ENCODE measurements at places on chromosomes 11 and 22.

DNA sequence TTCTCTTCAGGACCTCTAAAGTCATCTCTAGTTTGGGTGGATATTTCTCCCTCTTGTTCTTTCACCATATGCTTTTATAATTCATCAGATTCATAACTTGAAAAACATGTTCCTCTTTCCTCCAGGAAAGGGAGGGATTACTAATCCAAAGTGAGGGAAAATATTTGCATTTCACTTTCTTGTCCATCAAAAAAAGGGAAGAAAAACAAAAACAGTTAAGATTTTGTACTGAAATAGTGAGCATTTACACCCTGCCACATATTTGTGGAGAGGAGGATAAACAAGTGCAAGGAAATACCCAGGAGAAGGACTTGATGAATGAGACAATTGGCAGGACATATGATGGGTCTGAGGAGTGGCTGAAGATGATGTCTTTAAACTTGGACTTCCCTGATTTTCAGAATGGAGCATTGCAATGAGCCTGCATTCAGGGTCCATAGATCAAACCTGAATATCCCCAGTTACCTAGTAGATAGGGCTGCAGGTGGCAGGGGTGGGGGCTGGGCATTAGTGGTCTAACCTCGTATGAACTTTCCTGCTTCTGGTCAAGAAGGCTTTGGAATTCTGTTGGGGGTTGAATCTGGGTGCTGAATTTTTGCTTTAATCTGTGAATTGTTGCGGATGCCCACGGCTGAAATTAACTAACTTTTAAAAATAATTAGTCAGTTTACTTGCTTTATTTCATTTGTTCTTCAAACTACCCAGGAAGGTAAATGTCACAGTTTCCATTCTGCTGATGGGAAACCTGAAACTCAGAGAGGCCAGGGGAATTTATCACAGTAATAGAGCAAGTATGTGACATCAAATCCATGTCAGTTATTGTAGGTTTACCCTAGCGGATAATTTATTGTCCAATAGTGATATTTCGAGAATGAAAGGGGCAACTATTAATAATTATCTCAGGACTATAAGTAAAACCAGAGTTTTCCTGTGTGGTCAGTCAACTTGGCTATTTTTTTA is 36.9 kb upstream of the TMEM123 start:
- no peaks in the 10 kb centered on the region for H3K36me3 ChIP-seq
- H3K4me1 ChIP-seq: peaks cover 28% of the 10 kb centered on the region
- DNase-seq: no peak
- no peak overlapping the region for H3K4me3 ChIP-seq

DNA sequence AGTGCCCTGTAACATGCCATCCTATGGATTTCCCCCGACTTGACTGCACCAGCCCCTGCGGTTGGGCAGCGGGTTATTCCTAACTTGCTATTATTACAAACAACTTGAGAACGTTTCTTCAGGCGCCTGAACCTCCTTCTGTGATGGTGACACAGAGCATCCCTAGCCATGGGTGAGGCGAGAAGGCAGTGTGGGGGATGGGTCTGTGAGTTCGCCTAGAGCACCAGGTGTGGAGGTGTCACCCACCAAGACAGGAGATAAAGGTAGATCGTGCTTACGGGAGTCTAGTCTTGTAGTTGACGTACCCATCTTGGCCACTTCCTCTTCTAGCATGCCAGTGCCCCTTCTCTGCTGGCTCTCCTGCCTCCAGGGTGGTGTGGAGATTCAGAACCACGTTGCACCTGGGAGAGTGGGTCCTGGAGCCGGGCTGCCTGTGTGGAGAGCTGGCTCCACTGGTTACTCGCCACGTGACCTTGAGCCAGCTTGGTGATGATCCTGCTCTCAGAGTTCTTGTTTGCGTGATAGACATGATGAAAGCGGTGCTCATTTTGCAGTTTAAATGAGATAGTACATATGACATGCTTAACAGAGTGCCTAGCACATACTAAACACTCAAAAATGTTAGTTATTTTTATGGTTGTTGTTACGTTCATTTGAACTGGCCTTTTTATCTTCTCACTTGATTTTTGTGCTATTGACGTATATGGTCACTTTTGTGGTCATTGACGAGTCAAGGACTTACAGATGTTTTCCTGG is 37.8 kb downstream of the TBC1D22A start:
- DNase-seq: peak; percentile 32
- H3K36me3 ChIP-seq: peaks cover 10% of the 10 kb centered on the region
- H3K27ac ChIP-seq: no peak overlapping the region

DNA sequence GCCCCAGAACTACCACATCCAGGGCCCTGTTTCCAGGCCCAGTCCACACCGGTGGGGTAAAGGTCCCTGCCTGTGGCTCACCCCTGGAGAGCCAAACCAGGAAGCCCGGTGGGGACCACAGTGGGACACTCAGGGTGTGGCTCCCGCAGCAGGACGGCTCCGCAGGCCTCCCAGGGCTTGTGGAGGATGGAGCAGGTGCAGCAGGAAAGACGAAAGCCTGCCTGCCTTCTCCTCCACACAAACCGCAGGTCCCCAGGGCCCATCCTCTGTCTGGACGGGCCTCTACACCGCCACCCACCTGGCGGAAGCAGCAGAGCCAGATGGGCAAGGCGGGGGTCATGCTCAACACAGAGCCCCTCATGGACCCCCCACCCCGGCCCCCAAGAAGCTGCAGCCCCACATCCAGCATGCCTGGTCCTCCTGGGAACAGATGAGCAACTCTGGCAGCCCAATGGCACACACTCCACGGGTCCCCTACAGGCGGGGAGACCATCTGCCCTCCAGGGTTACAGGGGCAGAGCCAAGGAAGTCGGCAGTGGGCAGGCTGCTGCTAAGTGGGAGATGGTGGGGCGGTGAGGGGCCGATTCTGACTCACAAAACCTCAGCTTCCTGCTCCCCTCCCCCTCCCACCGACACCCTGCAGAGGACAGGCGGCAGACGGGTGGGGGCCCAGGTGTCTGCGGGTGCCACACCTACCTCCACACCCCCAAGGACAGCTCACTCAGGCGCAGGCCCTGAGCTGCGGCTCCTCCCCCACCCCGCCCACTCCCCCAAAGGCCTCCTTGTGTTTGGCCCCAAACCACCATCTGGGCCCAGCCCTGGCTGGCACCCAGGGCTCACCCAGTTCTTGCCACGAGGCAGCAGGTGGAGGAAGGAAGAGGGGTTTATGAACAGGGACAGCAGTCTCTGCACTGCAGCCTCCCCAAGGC is 5.2 kb downstream of the SBF1 start:
- H3K27me3 ChIP-seq: no peaks in the 10 kb centered on the region
- no peaks in the 10 kb centered on the region for H3K4me1 ChIP-seq
- no peak overlapping the region for H3K4me3 ChIP-seq
- no peak overlapping the region for H3K27ac ChIP-seq
- peaks cover 31% of the 10 kb centered on the region for H3K36me3 ChIP-seq

GRCh38 chr22:26990503-26991189 is 333.3 kb downstream of the MIAT start:
- no peaks in the 10 kb centered on the region for H3K27me3 ChIP-seq
- H3K27ac ChIP-seq: no peak overlapping the region
- no peak for DNase-seq
- no peaks in the 10 kb centered on the region for H3K4me1 ChIP-seq
- H3K4me3 ChIP-seq: no peak overlapping the region

DNA sequence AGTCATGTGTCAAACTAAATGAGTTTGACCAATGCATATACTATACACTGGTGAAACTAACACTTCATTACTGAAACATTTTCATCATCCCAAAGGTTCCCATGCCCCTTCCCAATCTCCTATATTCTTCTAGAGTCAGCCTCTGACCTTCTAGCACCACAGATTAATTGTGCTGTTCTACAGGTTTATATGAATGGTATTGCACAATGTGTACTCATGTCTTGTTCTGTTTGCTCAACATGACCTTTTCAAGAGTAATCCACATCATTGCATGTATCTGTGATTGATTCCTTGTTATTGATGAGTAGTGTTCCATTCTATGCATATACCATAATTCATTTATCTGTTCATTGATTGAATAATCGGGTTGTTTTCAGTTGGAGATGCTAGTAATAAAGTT is 7.5 kb upstream of the OR8G1 start:
- H3K4me3 ChIP-seq: no peak overlapping the region
- H3K36me3 ChIP-seq: no peaks in the 10 kb centered on the region
- no peak for DNase-seq
- no peak overlapping the region for H3K27ac ChIP-seq
- H3K4me1 ChIP-seq: no peaks in the 10 kb centered on the region
- H3K27me3 ChIP-seq: no peaks in the 10 kb centered on the region

GRCh38 chr11:2089536-2090165 is 49.5 kb downstream of the IGF2 start:
- no peaks in the 10 kb centered on the region for H3K36me3 ChIP-seq
- DNase-seq: no peak
- H3K27ac ChIP-seq: no peak overlapping the region
- no peaks in the 10 kb centered on the region for H3K4me1 ChIP-seq
- H3K27me3 ChIP-seq: no peaks in the 10 kb centered on the region
